Left forelimb (tissue), 1 donor: ENCODE measurements at places on chromosomes 12 and 14.

GRCh38 chr12:94178882-94179281 lies 30.5 kb downstream of the PLXNC1 start:
- no peak for DNase-seq

DNA sequence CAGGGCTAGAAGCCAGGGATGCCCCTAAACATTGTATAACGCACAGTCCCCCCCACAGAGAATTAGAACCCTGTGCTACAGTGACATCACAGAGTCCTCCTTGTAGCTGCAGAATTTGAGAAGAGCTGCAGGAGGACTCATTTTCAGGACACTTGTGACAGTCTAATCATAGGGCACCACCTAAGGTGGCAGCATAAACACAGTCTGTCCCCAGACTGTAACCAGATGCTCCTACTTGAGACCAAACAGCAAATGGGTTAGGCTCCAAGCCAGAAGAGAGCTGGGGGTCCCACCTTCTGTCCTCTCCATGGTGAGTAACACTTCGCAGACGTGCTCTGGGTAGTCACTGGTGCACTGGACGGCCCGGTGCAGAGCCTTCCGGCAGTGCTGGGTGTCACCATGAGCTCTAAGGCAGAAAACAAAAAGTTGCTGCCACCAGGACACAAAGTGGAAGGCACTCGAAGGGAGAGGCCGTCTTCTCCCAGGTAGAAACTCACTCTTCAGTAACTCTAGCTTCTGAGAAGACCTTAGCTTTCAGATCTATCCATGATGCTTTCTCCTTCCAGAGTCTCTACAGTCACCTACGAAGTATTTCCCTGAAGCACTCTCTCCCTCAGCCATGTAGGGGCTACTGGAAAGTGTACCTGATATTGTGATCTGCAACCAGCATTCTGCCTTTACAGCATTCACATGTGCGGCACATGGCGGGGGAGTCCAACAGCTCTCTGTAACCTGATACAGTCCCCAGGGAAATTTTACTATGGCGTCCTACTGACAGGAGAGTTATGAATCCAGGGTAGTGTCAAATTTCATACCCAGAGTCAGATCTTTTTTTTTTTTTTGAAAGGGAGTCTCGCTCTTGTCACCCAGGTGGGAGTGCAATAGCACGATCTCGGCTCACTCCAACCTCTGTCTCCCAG lies 17.1 kb downstream of the FICD start:
- no peak for DNase-seq

DNA sequence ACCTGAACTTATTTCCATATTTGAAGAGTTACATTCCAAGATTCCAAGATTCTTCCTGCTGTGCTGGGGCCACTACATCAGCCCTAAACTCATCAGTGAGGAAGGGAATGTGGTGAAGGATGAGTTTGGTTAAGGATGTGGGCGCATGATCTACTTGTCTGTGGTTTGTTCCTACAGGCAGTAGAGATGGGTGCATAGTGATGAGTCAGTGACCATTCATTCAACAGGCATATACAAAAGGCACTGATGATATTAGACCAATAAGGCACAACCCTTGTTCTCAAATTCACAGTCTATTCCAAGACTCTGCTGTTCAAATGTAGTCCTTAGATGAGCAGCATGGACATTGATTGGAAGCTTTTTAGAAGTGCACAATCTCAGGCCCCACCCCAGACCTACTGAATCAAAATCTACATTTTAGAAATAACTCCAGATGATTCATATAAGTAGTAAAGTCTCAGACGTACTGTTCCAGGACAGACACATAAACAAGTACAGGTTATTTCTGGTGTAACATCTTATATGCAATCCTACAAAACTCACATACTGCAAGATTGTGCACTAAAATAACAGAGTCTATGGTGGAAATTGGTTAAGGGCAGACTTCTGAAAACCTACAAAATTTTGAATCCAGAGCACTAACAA lies 47.7 kb upstream of the MAP3K9 start:
- no peak for DNase-seq

DNA sequence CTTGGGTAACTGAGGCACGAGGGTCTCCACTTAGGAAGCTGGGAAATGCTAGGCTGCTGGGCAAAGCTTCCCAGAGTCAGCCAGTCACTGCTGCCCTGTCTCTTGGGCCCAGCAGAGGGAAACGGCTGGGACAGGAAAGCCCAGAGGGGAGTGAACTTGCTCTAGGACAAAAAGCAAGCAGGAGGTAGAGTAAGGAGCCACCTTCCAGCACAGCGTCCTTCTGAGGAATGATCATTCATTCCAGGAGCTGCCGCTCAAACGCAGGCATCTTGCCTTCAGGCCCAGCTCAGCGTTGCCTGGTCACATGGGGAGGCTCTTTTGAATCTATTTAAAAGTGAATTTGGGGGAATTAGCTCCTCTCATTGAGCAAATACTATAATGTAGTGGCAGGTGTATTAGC lies 118.6 kb downstream of the CRACR2A start:
- peak; percentile 28 for DNase-seq

DNA sequence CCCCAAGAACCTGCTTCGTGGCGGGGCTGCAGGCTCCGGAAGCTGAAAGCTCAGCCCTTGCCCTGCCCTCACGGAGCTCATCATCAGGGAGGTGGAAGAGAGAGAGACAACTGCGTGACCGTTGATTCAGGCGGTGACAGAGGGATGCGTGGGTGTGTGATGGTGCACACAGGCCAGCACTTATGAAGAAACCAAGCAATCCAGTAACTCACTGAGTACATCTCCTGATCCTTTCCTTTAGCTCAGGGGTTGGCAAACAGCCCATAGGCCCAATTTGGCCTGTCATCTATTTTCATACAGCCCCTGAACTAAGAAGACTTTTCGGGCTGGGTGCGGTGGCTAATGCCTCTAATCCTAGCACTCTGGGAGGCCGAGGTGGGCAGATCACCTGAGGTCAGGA lies 49.9 kb downstream of the TESC start:
- DNase-seq, result no peak

GRCh38 chr12:110543252-110543959 lies 39.7 kb downstream of the PPTC7 start:
- peak; percentile 69 for DNase-seq

GRCh38 chr12:9851050-9851449 lies 18.1 kb downstream of the CLEC2B start:
- no peak for DNase-seq

DNA sequence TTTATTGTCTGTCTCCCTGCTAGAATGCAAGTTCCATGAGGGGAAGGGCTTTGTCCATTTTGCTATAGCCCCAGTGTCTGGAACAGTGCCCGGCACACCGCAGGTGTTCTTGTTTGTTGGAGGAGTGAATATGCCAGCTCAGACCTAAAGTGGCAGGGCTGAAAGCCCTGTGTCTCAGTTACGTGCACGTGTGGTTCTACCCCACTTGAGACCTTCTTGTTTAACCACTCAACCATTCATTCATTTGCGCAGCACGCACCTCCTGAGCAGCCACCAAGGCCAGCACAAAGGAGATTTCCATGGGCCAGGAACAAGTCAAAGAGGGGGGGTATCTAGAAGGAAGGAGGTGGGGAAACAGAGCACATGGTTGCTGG lies 338.0 kb upstream of the FKBP4 start:
- DNase-seq, result no peak

DNA sequence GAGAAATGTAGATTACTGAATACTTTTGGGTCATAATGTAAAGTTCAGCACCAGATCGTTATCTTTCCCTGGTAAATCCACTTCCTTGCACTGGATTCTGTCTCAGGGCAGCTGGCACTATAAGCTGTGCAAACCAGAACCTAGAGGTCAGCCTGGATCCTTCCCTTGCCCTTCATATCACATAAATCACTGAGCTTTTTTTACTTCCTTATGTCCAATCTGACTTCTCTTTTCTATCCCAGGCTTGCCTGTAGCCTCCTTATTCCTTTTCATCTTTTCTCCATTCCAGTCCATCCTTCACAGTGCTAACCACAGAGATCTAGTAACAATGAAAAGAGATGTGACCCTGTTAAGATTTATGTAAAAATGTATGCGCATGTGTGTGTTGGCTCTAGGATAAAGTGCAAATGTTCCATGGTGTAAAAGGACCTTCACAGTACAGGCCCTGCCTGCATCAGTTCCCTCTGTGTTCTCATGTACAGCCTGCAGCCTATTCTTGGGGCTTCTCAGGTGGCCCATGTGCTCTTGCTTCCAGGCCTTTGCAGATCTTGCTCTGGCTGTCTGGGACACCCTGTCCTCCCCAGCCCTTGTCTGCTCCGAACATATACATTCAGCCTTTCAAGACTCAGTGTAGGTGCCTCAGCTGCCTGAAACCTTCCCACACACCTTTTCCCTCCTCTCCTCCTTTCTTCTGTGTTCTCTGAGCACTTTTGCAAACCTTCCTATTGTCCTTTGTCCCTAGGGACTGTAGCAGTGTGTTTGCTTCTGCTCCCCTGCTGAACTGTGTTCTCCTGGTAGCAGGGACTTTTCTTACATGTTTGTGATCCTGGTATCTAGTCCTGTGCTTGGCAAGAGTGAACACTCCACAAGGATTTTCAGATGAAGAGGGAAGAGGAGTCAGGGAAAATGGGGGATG lies 30.0 kb downstream of the PELI2 start:
- no peak for DNase-seq

- DNase-seq, result peak; percentile 72
Measured at GRCh38 chr12:127381043-127381668, 885.8 kb upstream of the TMEM132C start.

GRCh38 chr12:54662026-54662425 lies 13.9 kb upstream of the DCD start:
- no peak for DNase-seq

DNA sequence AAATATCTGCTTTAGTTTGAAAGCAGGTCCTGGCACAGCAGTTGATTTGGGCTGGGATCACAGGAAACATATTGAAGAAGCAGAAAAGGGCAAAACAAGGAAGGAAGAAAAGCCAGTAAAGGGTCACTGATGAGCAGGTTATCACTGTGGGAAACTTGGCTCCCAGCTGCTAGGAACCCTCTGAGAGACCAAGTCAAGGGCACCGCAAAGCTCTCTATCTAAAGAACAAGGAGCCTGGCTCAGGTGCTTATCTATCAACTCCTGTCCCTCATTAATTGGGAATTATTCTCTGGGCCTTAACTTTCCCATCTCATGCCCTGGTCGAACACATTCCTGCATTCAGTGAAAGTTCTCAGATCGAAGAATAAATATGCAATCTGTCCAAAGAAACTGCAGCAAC lies 450.9 kb upstream of the RPL10L start:
- DNase-seq, result no peak
